ENCODE measurements at places on chromosomes 6 and 20.

DNA sequence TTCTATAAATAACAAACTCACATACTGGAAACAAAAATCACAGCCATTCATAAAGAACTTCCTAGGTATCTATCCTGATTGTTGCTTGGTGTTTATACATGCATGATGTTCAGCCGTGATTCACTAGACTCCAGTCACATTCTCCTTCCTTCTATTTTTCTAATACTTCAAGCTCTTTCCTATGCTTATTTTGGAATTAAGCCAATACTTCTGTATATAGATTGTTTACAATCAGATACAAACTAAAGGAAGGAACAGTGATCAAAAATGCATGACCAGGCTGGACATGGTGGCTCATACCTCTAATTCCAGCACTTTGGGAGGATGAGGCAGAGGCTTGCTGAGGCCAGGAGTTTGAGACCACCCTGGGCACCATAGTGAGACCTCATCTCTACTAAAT lies 377.5 kb upstream of the IRAK1BP1 start:
- no peak for DNase-seq

DNA sequence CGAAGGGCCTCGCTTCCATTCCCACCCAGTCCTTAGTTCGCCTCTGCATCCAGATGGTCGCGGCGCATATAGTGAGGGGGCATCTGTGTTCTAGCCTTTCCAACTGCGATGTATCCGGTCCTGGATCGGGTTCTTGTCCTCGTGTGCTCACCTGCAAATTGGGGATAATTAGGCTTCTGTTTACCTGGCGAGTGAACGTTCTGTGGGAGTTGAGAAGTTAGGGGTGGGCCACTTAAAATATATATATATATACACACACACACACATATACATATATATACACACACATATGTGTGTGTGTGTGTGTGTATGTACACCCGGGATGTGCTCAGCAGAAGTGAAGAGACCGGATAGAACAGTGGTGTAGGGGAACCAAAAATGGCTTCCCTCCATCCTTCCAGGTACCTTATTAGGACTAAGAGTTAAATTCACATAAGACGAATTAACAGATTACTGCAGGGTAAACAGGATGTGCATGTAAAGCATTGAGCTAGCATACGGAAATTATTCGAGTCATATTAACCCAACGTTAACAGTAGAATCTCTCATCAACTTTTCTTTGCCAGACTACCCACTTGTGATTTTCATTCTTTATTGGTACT lies 537 bp downstream of the CSTF1 start:
- peak; percentile 53 for DNase-seq

DNA sequence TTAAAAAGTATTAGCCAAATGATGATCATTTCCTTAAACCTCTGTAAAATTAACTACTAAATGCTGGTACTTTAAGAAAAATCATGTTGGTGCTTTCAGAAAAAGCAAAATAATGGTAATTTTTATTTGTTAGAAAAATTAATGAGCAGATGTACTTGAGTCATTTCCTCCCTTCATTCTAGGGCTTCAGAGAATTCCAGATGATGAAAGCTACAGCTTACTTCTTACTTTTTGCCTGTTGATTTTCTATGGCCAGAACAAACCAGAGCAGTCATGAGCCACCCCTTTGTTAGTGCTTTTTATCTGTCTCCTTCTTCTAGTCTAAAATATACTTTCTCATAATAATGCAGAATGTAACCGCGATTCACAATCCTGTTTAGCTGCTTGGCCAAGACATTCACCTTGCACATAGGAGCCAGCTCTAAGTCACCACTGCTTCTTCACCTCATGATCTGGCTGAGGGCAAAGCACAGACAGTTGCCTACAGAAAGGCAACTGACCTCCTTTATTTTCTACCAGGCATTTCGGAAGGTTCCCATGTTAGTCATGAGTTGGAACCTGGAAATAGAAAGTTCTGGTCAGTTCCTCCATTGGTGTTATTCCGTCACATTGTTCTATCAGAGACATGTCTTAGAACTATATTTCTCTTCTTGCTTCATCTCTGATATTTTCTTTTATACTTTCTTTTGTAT lies 43.5 kb upstream of the TINAG start:
- DNase-seq = no peak

GRCh38 chr20:38725931-38726803 lies 1.9 kb downstream of the SLC32A1 start:
- no peak for DNase-seq

GRCh38 chr20:10478205-10478604 lies 43.1 kb downstream of the SLX4IP start:
- no peak for DNase-seq

DNA sequence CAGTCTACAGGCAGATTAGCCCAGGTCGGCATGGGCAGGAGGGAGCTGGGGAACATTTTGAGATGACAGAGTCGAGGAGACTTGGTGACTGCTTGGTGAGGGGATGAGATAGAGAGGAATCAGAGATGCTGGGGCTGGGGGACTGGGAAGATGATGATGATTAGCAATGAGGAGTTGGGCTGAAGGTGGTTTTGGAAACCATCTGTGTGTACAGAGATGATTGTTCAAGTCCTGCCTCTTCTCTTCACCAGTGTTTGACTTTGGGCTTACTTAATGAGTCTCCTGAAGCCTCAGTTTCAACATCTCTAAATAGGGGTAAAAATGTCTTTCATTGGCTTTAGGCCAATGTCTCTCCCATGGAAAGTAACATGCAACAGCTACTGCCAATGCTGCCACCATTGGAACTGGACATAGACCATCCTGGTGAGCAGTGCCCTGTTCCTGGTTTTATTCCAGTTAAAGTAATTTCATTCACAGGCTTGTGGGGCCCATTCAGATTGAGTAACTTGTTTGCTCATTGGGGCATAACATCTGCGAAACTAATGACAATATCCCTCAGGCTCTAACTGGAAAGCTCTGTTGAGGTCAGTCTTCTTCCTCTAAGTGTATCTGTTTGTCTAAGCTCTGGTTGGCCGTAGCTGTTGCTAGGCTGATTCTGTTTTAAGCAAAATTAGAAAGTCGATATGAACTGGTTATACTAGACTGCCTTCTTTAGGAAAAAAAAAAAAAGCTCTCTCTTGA lies 99.1 kb downstream of the ARMC2 start:
- DNase-seq = no peak

- DNase-seq = no peak
These were observed 49.2 kb upstream of the TBC1D32 start for GRCh38 chr6:121383478-121383877.

- peak; percentile 56 for DNase-seq
These were observed at the start of gene ACSS1 for GRCh38 chr20:25058051-25058846. TSS of gene ACSS1 (minus strand) at chr20:25058139. CDS start at chr20:25058102, 37 bp downstream.

DNA sequence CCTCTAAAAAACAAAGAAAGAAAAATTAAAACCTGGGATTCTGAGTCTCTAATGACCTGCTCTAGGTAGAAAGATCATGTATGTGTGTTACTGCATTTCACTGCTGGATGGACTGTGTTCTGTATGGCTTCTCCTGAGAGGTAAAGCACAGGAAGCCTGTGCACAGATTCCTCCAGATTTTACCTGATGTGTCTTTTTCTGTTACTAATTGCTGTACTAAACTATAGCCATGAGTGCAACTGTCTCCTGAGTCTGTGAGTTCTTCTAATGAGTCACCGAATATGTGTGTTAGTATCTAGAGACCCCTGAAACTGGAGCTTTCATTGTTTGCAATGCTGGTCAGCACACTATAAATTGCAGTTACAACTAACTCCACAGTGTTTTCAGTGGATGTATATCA lies 270.8 kb downstream of the CDKAL1 start:
- DNase-seq = no peak

DNA sequence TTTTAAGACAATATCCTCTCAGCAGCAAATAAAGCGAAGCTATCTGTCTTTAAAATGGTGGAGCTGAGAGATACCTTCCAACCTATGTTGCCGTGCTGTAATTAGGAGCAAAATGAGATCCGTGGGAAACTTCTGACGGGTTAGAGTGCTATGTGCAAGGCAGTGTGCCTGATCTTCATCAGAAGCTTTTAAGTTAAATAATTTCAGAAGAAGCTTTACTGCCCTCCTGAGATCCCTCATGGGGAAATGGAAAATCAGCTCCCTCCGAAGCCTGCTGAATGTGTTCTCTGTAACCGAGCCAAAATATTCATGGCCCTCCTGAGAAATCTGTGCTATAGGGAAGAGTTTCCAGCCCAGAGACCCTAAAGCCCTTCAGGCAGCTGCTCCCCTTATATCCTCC lies 43.7 kb upstream of the TBC1D7 start:
- no peak for DNase-seq

DNA sequence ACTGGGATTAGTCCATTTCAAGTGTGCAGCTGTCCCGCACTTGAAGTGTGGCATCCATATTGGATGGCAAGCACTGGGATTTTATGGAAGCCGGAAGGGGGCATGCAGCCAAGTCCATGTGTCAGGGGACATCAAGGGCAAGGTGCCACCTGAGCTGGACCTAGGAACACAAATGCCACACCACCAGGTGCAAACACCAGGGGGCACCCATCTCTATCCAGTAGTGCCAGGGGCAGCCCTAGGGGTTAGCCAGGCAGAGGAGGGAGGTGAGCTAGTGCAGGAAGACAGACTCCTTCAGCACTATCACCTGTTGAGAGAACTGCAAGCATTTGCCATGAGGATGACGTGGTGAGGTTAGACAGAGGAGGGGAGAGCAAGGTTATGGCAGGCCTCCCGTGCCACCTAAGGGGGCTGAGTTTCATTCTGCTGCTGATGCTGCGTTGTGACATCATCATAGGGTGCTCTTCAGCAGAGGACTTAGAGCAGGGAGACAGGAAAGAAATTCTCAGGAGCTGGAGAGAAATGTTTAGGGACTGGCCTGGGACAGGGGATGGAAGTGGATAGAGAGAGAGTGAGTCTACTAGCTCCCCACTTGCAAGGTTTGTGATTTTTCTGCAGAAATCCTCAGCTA lies 192.6 kb upstream of the SLC24A3 start:
- no peak for DNase-seq

DNA sequence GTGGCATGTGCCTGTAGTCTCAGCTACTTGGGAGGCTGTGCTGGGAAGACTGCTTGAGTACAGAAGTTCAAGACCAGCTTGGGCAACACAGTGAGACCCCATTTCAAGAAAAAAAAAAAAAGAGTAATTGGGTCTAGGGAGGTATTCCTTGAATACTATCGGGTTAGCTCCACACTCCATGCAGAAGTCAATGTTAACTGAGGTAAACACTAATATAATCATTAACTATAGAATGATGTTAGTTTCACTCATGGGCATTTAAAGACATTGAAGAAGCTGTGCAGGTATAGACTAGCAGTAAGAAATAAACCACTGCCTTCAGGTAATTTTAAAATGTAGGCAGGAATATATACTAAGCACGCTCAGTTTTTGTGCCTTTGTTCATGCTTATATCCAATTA lies 32.6 kb downstream of the MDN1 start:
- no peak for DNase-seq

GRCh38 chr6:54428431-54428830 lies 120.2 kb downstream of the TINAG start:
- DNase-seq = no peak

DNA sequence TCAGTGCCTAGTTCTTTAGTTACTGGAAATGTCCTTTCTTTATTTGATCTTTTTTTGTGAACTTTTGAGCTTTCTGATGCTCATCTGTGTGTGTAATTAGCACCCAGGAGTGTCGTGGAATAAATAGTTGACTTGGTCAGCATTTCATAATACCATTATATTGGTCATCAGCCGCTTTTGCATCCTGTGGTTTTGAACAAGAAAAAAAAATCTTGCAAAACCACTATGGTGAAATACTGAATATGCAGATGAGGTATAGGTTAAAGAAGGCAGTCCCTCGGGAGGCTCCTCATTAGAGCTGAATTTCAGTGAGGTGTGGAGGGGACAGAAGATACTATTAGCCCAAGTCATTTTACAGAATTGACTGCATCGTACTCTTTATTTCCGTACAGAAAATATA lies 90.1 kb downstream of the FOXO3 start:
- no peak for DNase-seq

DNA sequence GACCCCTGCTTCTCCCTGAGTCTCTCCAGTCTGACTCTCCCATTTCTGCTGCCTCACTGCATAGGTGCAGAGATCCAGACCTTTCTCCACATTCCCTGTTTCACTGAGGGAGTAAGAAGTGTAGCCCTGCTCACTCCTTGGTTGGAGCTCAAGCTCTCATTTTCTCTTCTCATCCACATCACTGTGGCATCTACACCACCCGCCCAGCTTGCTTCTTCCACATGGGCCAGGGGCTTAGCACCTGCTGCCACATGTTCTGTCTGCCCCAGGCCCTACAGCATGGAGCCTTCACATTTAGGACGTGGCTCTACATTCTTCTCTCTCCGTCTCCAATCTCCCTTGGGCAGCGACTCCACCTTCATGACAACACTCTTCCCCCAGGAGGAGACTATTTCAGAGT lies 8.5 kb upstream of the GSTA5 start:
- DNase-seq = no peak

DNA sequence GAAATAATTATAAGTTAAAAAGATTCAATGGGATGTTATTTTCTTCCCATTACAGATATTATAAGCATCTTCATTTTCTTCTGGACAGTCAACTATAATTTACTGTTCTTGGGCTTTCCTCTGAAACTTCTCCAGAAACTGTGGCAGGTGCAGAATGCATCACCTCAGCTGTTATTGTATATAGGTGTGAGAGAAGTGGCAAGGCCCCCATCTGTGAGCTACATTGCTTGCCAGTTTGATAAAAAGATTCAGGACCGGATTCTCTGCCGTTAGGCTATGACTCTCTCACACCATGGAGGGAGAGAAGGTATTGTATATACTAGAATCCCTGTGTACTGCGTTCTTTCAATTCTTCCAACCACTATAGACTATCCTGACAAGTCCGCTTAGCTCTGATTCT lies 135.8 kb upstream of the CENPW start:
- no peak for DNase-seq

DNA sequence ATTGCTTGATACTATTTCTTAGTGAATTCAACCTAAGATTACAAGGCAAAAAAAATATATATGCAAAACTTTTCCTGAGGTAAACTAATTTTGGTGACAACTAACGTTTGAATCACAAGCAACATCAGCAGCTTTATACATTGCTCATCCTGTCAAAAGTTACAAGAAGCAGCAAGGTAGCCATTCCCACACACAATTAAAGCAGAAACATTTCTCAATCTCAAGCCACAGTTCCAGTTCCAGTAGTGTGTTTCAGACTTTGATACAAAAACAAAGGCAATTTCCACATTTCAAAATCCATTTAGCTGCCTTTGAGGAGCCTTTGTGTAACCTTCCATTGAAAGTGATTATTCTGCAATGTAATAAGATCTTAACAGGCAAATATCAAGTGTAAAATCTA lies 191.0 kb downstream of the WDR27 start:
- no peak for DNase-seq

DNA sequence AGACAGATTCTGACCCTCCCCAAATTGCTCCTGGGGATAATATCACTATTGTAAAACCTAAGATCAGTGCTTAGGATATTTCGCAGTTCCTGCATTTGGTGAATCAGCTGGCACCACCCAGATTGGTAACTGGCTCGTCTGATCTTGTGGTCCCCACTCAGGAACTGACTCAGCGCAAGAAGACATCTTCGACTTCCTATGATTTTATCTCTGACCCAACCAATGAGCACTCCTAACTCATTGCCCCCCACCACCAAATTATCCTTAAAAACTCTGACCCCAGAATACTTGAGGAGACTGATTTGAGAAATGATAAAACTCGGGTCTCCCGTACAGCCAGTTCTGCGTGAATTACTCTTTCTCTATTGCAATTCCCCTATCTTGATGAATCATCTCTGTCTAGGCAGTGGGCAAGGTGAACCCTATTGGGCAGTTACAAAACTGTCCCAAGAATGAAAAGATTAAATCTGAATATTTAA lies 55.7 kb upstream of the PRND start:
- DNase-seq = no peak

GRCh38 chr6:33905071-33905609 lies 101.3 kb upstream of the MLN start:
- DNase-seq = no peak

- DNase-seq = no peak
These were observed 5.6 kb upstream of the VNN2 start for GRCh38 chr6:132763269-132763668.
